GM13976 (cell line): ENCODE measurements at places on chromosomes 2 and 18.
A peak's percentile ranks its signal among the peaks of the same experiment; 100 is the strongest.

- DNase-seq: no peak
These were observed 478.7 kb upstream of the TCF4 start for GRCh38 chr18:56066524-56067213.

DNA sequence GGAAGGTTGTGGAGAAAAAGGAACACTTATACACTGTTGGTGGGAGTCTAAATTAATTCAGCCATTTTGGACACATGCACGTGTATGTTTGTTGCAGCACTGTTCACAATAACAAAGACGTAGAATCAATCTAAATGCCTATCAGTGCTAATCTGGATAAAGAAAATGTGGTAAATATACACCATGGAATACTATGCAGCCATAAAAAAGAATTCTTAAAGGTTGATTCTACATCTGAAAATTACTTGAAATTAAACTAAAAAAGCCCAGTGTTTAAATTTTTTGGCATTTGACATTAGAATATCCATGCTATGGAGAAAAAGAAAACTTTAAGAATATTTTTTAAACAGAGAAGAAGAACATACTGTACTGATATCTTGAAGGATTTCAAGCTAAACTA lies 84.0 kb downstream of the BMPR2 start:
- DNase-seq: no peak

- DNase-seq: no peak
These were observed 2.6 kb downstream of the ANO7 start for GRCh38 chr2:241191081-241191480.

GRCh38 chr2:17171446-17172049 lies 346.7 kb downstream of the RAD51AP2 start:
- no peak for DNase-seq

DNA sequence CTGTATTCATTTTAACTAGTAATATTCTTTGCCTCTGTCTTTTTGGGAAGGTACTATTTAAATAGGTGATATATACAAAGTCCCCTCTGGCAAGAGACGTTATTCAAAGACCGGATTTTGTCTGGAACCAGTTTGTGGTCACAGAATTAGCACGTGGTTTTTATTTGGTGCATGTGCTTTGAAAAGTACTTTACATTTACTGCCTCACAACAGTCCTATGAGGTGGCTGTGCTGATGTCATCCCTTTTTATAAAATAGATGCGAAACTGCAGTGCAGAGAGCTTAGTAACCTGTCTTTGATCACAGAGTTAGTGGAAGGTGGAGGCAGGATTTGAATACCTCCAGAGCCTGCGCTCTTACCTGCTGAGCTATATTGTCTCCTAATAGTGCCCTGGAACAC lies 4.0 kb downstream of the LPIN1 start:
- peak; percentile 72 for DNase-seq

- DNase-seq: no peak
These were observed 18.7 kb upstream of the ODC1 start for GRCh38 chr2:10466801-10467200.

DNA sequence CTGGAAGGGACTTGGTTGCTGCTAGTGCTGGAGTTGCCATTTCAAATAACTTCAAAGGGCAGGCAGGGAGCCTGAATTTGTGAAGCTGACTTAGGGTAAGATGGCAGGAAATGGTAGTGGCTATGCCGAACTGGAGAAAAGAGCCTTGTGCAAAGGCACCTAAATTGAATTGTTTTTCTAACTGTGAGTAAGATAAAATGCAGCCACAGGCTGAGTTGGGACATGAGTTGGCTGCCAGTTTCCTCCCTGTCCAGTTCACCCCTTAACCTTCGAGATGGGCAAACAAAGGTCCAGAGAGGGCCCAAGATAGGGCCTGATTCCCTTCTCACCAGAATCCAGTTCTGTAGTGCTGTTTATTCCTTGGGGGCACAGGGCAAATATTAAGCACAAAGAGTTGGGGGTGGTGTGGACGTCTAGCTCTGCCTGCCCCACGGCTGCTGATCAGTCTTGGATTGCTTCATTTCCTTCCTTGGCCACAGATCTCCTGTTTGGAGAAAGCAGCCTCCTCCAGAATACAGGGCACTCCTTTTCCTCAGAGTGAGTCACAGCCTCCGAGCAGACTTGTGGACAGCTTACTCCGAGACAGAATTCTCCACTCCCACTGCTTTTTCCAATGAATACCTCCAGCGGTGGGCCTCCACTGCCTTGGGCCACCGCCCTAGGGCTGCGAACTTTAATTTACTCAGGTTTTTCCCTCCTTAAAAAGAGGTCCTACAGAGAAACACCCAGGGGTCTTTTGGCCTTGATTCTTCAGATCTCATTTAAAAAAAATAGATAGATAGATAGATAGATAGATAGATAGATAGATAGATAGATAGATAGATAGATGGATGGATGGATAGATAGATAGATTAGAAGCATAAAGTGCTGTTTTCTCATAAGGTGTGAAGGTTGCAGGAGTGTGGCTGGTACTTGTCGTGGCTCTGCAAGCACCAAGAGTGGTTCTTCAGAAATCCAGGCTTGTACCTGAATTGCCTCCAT lies 18.4 kb upstream of the SLC20A1 start:
- DNase-seq: no peak

DNA sequence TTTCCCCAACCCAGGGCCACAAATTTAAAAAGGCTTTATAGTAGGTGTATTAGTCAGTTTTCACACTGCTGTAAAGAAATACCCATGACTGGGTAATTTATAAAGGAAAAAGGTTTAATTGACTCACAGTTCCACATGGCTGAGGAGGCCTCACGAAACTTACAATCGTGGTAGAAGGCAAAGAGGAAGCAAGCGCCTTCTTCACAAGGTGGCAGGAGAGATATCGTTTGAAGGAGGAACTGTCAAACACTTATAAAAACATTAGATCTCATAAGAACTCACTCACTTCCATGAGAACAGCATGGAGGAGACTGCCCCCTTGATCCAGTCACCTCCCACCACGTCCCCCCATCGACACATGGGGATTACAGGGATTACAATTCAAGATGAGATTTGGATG lies 70.4 kb downstream of the FECH start:
- DNase-seq: no peak

DNA sequence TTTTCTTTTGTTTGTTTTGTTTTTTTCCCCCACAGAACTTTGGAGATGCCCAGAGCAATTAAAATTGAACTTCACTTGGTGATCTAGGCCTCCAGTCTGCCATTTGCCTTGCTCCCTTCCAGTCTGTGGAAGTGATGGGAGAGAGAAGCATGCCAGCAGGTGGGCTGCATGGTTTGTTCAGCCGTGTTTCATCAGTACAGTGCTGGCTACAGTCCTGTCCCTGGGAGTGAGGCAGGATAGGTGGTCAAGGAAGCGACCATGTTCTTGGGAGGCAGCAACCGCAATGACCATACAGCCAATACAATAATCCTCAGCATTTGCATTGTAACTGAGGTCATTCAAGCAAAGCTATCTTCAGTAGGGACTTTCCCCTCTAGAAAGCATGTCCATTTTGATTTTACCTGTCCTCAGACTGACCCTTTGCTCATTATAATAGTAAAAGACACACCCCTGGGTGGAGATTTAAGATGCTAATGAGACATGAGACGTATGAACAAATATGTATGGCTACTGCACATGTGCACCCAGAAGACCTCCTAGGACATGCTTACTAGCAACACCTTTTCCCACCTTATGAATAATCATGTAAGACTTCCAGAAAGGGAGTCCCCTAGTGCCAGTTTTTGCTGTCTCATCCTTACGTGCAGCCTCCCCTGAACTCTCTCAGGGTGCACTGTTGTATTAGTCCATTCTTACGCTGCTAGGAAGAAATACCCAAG lies 11.1 kb upstream of the LIPG start:
- no peak for DNase-seq

GRCh38 chr2:206164261-206164862 lies 4.7 kb downstream of the EEF1B2 start:
- DNase-seq: no peak

DNA sequence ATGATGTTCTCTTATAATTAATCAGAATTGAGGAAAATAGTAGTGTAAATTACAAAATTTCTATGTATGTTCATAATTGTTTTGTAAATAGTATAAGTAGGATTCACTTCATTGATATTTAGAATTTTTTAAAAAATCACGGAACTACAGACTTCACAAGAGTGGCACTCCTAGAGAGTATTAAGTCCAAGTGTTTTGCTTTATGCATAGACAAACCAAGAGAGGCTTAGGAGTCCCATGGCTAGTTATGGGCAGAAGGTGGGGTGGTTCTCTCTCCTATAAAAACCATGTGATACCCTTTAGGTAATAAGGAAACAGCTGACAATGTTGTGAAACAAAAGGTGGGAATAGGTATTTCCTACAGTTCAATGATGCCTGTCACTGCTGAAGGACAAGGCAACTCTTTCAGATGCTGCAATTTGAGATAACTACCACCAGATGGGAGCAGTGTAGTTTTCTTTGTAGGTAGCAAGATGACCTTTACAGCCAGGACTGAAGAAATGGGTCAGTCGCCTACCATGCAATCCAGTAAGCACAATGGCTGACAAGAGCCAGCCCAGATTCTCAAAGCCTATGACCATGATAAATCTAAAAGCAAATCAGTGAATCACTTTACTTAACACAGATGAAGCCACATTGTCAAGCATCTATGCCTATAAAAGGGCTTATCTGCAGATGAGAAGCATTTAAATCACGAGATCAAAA lies 83.9 kb downstream of the AAK1 start:
- peak; percentile 61 for DNase-seq

DNA sequence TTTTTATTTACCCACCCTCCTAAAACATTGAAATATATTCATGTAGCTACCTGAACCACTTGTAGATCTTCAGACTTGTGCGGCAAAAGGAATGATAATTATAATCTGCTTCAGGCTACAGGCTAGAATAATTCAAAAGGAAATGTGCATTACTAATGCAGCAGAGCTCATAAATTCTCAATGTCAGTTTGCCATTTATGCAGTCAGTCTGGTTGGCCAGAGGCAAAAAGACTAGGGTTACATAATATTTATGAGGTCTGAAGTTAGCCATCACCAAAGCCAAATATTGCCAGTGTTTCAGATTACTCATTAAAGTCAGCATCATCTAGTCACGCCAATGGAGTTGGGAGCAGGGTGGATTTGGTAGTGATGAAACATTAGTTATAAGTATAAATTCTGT lies 38.9 kb downstream of the METAP1D start:
- DNase-seq: no peak

DNA sequence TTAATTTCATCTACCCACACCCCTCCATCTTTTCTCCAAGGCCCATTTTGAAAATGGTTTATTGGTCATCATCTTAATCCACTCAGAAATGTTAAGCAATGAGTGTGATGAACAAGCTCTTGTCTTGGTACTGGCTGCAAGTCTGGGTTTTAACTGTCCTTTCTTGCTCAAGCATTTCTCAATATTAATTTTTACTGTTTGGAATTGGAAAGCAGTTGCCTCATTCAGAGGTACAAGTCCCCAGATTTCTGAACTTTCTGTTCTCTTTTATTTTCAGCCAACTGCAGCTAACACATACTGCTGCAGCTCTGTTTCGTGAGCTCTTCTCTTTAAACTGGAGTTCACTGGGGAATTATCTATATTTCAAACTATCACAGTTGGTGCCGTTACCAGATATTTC lies 99.4 kb upstream of the TEX51 start:
- DNase-seq: no peak

GRCh38 chr2:165069151-165069550 lies 113.8 kb upstream of the SLC38A11 start:
- no peak for DNase-seq

DNA sequence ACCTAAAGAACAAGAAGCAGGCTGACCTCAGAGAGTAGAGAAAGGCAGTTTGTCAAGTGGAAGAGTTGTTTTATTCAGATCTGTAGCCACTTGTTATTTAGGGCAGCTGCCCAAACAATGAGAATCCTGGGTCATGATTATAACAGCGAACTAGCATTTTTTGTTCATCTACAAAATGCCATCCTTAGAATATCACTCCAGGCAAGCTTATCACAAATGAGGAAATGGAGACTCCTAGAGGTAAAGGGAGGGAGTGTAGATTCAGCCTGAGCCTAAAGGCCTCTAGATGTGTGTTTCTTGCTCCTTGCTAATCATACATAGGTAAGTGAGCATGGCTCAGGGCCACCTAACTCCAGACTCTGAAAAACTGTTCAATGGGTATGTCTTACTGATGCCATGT lies 126.1 kb downstream of the HNMT start:
- DNase-seq: peak; percentile 49

- no peak for DNase-seq
These were observed 266.4 kb upstream of the FN1 start for GRCh38 chr2:215702116-215702902.

- DNase-seq: no peak
These were observed 285.4 kb downstream of the LPIN1 start for GRCh38 chr2:12031866-12032265.

DNA sequence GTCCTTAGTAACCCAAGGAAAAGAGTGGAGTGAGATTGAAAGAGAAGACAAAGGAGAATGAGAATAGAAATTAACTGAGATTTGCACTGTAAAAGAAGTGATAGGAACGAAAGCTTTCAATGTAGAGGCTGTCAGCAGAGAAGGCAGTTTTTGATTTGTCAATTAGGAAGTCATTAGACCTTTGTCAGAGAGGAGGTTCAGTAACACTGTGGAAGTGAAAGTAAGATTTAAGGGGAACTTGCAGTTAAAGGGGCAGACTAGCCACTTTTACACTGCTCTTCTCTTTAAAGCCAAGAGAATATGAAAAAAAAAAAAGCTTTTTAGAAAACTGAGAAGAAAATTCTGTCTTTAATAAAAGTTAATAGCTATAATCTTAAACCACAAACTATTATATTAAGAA lies 11.5 kb upstream of the KYNU start:
- peak; percentile 63 for DNase-seq

- DNase-seq: no peak
These were observed 391.5 kb downstream of the IRS1 start for GRCh38 chr2:226408141-226408540.

GRCh38 chr2:176098366-176099158 lies 1.0 kb upstream of the HOXD12 start:
- DNase-seq: no peak

- DNase-seq: no peak
These were observed 38.7 kb downstream of the ZNF521 start for GRCh38 chr18:25313268-25313667.

GRCh38 chr2:19114754-19115231 lies 243.6 kb downstream of the OSR1 start:
- no peak for DNase-seq

DNA sequence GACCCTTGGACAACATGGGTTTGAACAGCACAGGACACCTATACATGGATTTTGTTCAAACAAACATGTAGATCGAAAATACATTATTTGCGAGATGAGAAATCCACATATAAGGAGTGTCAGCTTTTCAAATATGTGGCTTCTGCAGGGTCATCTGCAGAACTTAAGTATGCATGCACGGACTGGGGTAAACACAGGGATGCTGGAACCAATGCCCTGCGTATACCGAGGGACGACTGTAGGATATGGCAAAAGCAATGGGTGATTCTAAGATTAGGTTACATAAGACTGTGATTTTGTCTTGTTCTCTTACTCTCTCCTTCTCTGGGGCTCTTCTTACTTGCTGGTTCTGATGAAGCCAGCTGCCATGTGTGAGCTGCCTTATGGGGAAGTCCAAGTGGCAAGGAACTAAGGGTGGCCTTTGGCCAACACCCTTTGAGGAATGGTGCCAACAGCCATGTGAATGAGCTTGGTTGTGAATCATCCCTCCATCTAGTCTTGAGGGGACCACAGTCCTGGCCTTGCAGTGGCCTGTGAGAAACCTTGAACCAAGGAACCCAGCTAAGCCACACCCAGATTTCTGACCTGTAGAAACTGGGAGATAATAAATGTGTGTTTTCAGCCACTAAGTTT lies 66.5 kb downstream of the EVA1A start:
- no peak for DNase-seq
